ENCODE measurements at places on chromosomes 13 and 19.

- DNase-seq = no peak
These were observed 11.5 kb downstream of the MPHOSPH8 start for GRCh38 chr13:19645000-19645399.

DNA sequence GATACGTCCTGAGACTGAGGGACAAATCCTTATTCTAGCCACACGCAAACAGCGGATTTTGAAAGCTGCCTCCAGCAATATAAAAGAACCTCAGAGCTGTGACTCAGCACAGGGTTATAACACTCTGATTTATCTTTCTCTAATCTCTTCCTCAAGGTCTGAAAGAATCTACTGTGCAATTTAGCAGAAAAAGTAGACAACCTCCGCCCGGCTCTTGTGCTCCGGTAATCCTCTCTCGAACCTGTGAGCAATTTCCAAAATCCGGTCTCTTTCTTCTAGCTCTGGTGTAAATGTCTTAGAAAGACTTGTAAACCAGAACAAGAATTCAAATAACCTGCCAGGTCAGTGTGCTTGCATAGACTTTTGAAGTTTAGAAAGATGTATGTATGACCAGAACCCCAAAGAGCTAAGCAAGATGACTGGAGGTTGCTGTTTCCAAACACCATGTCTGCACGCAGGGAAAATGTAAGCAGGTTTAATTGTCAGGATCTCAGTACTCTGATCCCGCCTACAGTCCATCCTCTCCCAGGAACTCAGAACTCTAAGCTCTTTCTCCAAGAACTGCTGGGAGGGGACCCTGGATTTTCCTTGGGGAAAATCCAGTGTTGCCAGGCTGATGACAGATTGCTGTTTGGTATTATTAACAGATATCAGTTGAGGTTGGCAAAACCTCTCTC, 338.1 kb downstream of the RFC3 start:
- DNase-seq = no peak

- DNase-seq = no peak
These were observed 1.3 kb downstream of the FOXA3 start for GRCh38 chr19:45865269-45865948.

- no peak for DNase-seq
These were observed 1.4 kb upstream of the MAG start for GRCh38 chr19:35290381-35291127.

- no peak for DNase-seq
These were observed 133.6 kb upstream of the MYO16 start for GRCh38 chr13:108495646-108496361.

GRCh38 chr19:30228835-30229524, 143.2 kb upstream of the ZNF536 start:
- no peak for DNase-seq

GRCh38 chr19:47124937-47125668, 5.5 kb upstream of the SAE1 start:
- DNase-seq = peak; percentile 86

GRCh38 chr19:38352611-38353010, 17.0 kb downstream of the CATSPERG start:
- DNase-seq = peak; percentile 93

DNA sequence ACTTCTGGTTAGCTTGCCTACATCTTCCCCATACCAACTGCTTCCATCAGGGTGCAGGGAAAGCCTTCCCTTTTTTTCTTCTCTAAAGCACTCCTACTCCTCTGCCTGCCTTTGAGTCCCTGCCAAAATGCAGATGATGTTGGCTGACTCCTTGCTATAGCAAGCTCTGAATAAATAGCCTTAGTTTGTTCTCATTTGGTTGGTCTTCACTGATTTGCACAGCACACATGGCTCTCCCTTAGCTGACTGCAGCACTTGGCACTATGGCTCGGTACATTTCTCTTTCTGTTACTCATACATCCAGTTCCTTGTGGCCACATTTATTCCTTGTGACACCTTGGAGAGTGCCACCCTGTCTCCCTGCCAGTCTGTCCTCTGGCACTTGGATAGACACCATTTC, 249.8 kb downstream of the DCLK1 start:
- no peak for DNase-seq

DNA sequence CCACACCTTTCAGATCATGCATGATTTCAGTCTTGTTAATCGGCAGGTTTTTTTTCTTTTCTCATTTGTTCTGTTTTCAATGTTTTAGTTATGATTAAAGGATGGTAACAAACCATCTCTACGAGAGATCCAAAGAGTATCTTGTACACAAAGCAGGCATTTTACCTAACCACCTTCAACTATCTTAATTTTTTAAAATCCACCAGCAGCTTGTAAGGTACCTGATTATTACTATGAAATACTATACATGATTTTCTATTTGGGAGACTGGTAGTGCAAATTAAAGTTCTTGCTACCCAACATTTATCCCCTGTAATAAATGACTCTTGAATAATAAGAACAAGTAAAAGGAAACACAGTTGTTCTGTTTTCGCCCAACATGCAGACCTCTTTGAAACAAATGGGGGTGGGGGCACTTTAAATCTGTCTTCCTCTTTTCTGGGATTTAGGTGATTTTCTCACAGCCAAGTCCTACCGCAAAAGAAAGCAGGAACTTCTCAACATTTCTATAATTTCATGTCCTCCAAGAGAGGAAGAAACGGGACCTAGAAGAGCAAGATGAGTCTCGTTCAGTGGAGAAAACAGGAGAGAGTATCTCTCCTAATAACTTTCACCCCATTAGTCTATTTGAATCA, 3.6 kb downstream of the POU4F1 start:
- no peak for DNase-seq

DNA sequence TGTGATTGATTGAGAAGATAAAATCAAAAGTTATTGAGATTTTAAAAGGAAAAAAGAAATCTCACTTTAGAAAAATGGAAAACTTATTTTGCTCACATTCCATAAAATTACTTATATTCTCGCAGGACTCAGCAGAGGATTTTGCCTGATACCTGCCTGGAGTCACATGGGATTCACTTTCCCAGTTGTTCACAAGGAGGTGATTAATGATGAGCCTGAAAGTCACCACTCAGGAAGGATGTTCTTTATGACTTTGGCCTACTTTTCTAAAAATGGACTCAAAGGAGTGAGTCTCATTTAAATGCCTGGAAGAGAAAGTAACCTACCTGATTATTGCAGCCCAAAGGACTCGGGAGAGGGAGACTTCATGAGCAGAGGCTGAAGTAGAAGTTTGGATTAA, 34.5 kb upstream of the FAM216B start:
- no peak for DNase-seq

- DNase-seq = no peak
These were observed 17.4 kb downstream of the VASP start for GRCh38 chr19:45524575-45525129.

- no peak for DNase-seq
These were observed 11.1 kb downstream of the CKM start for GRCh38 chr19:45311621-45312020.

DNA sequence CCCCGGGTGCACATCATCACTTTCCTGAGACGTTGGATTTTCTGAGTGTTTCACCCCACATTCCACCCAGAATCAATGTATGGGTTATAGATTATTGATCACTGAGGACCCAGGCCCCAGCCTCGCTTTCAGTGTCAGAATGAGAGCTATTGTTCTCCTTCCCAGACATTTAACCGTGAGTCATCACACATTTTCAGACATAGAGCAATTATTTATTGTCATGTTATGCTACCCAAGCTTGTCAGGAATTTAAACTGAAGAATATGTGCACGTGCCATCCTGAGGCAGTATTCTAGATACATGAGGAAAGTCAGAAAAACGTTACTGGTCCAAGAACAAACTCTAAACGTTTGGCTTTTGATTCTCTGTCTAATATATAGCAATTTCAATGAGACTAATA, 276.6 kb upstream of the ZNF507 start:
- no peak for DNase-seq

- DNase-seq = no peak
These were observed 74.3 kb downstream of the SLC25A15 start for GRCh38 chr13:40863723-40864122.

GRCh38 chr13:42056146-42056545, 7.7 kb downstream of the DGKH start:
- no peak for DNase-seq

GRCh38 chr13:33524086-33524485, 238.5 kb upstream of the STARD13 start:
- DNase-seq = no peak

GRCh38 chr13:37716420-37717195, 118.0 kb upstream of the POSTN start:
- no peak for DNase-seq

GRCh38 chr19:43739439-43740235, 15.1 kb downstream of the SMG9 start:
- DNase-seq = no peak

DNA sequence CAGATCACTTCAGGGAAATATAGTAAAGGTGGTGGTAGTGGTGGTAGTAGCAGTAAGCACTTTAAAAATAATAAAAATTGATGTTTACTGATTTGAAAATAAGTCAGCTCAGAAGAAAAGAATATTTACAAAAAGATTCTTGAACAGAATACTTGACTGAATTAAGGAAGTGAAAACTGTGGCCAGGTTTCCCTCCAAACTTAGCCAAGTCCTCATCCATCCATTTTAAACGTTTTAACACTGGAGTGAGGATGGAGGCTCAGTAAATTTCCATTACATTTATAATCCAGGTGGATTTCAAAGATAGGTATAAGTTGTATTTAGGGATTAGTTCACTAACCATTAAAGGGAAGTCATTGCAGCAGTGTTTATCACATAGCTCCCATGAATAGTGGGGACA, 221.5 kb downstream of the RGCC start:
- no peak for DNase-seq

DNA sequence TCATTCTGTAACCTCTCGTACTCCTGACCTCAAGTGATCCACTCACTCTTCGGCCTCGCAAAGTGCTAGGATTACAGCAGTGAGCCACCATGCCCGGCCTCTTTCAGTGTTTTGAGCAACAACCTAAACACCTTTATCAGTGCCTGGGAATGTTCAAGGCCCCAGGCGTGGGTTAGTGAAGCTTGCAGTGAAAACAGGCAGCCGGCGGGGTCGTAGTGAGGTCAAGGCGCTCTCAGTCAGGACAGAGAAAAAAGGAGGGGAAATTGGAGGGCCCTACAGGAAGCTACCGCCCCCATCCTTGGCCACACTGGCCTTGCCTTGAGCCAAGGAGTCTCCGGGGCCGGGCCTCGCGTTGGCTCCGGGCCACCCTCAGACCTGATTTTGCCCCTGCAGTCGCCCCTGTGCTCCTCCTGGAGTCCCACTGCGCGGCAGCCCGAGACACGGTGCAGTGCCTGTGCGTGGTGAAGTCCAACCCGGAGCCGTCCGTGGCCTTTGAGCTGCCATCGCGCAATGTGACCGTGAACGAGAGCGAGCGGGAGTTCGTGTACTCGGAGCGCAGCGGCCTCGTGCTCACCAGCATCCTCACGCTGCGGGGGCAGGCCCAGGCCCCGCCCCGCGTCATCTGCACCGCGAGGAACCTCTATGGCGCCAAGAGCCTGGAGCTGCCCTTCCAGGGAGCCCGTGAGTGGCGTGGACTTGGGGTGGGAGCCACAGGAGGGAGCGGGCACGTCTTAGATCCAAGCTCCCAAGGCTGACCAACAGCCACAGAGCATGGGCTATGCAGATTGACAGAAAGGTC, 17.7 kb downstream of the MAG start:
- DNase-seq = no peak

DNA sequence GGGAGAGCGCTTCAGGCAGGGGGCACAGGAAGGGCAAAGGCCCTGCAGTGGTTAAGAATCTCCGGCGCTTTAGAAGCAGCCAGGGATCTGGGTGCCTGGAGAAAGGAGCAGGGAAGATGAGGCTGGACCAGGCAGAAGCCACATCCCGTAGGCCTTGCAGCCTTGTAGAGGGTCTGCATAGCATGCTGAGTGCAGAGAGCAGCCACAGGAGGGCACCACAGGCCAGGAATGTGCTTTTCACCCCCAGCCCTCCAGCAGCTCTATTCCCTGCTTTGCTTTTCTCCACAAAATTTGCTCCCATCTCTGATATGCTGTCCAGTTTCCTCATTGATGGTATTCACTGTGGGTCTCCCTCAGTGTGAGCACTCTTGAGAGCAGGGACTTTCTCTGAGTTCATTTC, 5.7 kb downstream of the WDR62 start:
- peak; percentile 47 for DNase-seq

- no peak for DNase-seq
These were observed 559 bp downstream of the POLR2E start for GRCh38 chr19:1094655-1094977.

DNA sequence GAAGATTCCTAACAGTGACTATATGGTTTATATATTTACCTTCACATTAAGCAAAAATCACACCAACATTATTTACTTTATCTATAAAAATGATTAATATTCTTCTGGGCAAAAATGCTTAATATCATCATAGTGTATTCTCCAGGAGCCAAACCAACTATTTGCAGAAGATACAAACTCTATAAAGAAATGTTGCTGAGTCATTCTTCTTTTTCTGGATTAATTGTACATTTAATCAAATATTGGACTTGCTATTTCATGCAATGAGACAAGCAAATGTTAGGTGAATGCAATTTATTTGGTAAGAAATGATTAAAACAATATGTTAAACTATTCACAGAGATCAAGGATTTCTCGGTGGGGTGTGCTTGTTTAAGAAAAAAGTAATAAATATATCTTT, 1075.8 kb downstream of the PCDH9 start:
- DNase-seq = no peak

DNA sequence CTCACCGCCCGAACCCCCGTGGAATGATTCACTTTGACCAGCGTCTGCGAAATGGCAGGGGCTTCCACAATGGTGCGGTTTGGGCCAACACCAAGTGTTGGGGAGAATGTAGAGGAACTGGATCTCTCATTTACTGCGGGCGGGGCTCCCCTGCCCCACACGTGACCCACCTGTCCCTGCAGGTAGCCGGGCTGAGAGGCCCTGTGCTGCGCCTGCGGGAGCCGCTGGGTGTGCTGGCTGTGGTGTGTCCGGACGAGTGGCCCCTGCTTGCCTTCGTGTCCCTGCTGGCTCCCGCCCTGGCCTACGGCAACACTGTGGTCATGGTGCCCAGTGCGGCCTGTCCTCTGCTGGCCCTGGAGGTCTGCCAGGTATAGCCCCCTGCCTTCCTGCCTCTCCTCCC, 5.8 kb upstream of the FLT3LG start:
- DNase-seq = no peak

- no peak for DNase-seq
These were observed 233.1 kb downstream of the LACC1 start for GRCh38 chr13:44112700-44113329.

DNA sequence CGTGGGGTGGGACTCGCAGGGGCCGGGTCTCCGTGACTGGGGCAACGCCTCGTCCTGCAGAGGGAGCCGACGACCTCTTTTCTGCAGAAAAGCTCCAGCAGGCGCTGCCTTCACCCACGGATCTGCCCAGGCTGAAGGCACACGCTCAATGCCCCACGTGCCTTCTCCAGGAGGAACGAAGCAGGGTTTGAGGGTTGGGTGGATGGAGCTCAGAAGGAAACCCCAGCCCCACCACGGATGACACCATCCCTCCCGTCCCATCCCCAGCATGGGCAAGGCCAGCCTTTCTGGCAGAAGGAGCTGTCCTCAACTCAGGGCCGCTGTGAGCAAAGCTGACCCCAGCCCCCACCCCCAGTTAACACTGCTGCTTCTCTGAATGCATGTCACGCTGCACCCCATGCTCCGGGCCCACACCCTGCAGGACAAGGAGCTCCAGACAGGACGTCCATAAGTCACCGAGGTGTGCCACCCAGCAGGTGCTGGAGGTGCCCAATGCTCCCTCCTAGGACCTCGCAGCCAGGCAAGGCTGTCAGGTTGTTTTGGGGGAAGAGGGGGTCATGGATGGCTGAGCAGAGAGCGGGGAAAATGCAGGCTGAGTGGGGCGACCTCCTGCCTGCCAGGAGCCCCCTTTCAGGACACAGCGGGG, 7.4 kb downstream of the C19orf25 start:
- DNase-seq = no peak

- DNase-seq = no peak
These were observed 28.1 kb downstream of the KEAP1 start for GRCh38 chr19:10474962-10475451.
